ENCODE measurements at places on chromosomes 12 and 14.

DNA sequence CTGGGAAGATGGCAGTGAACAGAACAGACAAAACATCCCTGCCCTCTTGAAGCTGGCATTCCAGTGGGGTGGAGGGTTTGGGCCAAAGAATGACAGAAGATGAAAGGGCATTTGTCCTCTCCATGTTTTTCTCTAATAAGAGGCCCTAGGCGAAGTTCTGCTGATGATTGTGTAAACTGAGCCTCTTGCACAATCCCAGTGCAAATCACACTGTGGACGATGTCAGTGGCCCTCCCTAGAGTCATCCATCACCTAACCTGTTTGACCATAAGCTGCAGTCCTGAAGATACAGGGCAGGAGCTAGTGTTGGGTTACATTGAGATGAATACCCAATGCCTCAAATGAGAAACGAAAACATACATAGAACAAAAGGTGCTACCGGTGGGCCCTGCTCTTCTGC lies 622.4 kb upstream of the TBX3 start:
- no peak for DNase-seq

- no peak for DNase-seq
Measured at GRCh38 chr12:10249690-10250455, 37.2 kb downstream of the GABARAPL1 start.

DNA sequence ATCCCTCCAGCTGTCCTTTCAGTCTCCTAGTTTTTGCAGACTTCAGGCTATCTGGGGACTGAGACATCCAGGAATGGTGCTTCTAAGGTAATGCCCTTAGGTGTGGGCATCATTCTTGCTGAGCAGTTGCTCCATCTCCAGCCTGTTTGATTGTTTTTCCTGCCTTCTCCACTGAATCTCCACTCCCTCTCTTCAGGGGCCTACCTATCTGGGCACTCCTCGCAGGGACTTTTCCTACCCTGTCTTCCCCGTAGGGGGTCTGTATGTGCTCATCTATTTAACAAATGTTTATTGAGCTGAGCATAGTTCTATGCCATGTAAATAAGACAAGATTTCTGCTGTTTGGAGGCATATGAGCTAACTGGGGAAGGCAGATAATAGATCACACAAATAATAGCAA lies 2.5 kb downstream of the FITM1 start:
- DNase-seq = no peak

- DNase-seq = no peak
Measured at GRCh38 chr14:89110110-89110509, 285.7 kb downstream of the TTC8 start.

DNA sequence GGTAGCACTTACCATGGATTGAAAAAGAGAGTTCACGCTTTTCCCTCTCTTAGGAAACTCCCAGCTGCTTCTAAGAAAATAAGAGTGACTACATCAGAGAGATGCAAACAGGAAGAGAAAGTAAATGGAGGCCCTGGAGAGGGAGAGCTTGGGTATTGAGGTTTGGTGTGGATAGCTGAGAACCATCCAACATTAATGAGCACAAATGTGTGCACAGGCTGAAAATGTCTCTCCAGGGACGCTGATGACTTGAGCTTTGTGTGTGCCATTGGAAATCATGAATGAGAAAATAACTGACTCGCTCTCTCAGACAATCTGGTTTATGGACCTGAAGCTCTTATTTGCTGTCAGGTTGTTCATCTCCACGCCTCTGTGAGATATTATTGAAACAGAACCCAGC lies 318.8 kb downstream of the NRXN3 start:
- DNase-seq = no peak

DNA sequence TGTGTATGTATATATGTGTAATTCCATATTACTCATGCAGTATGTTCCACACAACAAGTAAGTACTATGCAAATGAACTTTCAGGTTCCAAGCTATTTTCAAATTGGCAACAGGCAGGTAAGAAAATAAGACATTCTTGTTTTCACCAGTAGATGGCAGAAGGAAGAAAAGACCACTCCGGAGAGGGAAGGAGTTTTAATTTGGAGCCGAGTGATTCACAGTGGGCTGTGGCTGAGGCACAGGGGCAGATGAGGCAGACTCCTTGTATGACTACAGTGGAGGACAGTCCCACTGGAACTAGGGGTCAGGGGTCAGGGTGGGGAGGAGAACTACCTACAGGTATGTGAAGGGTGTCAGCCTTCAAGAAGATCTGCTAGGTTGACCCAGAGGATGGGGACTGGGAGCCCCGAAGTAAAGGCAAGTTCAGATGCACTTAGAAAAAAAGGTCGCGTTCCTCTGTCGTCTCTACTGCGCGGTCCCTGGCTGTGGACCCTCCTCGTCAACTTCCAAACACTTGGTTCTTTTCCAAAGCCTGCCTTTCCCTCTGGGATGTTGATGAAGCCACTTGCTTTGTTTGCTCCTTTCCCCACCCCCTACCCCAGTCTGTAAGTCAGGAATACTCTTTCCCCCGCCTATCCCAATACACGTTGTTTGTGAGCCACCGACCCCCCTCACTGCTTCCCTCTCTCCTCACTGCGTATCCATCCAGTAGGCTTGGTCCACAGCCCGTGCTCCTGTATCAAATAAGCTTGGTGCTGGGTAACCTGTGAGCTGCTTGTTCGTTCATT lies 24.1 kb downstream of the DDX47 start:
- peak; percentile 56 for DNase-seq

DNA sequence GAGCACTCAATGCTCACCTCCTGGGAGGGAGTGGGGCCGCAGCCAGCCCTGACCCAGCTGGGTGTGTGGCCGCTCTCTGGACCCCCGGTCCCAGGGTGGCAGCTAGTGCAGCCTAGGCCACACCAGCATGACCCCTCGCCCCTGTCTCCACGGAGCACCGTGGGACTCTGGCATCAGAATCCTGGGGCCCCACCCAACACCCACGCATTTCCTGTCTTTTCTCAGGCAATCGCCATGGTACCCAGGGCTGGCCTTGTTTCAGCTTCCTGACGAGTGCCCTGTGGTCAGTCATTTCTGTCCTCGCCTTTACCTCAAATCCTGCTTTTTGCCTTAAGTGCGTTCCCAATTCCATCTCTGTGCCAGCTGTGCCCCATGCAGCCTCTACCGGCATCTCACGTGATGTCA lies 15.9 kb downstream of the PACS2 start:
- no peak for DNase-seq

GRCh38 chr12:19140381-19141236 lies 11.1 kb downstream of the PLEKHA5 start:
- no peak for DNase-seq

DNA sequence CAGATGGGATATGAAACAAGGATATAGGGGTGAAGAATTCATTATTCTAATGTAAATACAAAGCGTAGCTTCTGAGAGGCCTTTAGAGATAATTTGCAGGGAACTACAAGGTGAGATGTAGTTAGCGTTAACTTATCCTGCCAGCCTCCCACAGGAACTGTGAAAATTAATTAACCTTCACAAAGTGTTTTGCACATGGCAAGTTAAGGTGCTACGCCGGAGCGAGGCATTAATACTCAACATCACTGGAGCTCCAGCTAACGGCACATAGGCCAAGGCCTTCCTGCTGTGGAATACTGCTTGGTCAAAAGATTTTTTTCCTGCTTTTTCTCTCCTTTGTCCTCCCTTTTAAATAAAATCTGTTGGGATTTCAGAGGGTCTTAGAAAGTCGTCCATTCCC lies 86.5 kb downstream of the CRACR2A start:
- no peak for DNase-seq

GRCh38 chr12:107396991-107397390 lies 288.6 kb upstream of the PWP1 start:
- DNase-seq = no peak

- DNase-seq = no peak
Measured at GRCh38 chr12:69064734-69065443, 131.9 kb upstream of the CPM start.

- DNase-seq = no peak
Measured at GRCh38 chr14:88128816-88129215, 123.9 kb downstream of the GPR65 start.

DNA sequence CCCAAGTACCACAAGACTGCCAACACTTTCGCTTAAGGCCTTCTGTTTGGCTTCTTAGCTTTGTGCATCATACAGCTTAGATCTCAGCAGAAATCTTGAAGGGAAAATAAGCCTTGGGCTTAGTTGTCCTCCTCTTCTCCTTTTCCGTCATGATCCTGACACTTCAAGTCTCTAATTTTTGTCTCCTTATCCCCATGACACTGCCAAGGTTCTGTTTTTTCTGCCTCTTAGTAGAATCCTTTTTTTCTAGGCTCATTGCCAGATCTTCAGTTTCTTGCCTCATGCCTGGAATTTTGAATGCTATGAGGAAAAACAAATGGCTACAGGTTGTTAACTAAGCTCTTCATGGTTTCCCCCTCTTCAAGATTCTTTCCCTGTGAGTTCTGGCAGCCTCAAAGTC lies 450.4 kb downstream of the LRFN5 start:
- DNase-seq = no peak

GRCh38 chr14:100213956-100214769 lies 24.8 kb upstream of the YY1 start:
- DNase-seq = peak; percentile 91

- no peak for DNase-seq
Measured at GRCh38 chr12:53483225-53483978, 15.9 kb downstream of the MAP3K12 start.

DNA sequence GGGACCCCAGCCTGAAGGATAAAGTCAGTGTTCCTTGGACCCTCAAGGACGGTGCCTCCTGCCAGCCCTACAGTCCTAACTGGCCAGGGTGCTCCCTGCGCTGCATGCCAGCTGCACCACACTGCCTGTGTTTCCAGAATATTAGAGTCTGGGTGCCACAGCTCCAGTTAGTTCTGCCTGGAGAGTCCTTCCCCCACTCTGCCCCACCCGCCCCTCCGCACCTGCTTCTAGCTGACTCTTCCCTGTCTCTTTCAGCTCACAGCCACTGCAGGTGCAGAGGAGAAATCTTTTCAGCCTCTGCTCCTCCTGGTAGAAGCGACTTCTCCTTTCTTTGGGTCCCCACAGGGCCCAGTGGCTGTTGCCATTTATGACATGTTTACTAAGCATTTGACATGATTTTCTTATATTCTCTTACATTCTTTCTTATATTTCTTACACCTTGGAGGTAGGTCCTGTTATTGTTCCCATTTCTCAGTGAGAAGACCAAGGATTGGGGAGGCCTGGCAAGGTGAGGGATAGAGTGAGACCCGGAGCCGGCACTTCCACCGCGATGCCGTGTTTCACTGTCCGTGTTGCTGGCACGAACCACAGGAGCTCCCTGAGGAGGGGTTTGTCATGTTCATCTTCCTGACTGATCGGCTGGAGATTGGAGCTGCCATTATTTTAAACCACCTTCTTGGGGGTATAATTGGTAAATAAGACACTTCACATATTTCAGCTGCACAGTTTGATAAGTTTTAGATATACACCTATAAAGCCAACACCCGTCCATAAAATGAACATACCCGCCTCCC lies 29.4 kb downstream of the SYNE3 start:
- DNase-seq = no peak

DNA sequence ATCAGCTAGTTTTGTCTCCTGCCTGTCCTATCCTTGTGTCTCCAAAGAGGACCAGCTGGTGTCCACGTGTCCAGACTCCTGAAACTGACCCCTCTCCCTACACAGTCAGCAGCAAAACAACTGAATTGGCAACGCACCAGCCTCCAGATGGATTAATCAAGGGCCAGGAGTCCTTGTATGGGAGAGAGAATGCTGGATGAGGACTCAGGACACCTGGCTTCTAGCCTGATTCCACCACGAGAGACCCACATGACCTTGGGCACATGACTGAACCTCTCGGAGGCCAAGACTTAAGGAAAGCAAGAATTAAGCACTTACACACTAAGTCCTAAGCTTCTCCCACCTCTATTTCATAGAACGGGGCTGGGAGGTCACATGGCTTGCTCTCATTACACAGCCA lies 60.4 kb upstream of the CMKLR1 start:
- no peak for DNase-seq

DNA sequence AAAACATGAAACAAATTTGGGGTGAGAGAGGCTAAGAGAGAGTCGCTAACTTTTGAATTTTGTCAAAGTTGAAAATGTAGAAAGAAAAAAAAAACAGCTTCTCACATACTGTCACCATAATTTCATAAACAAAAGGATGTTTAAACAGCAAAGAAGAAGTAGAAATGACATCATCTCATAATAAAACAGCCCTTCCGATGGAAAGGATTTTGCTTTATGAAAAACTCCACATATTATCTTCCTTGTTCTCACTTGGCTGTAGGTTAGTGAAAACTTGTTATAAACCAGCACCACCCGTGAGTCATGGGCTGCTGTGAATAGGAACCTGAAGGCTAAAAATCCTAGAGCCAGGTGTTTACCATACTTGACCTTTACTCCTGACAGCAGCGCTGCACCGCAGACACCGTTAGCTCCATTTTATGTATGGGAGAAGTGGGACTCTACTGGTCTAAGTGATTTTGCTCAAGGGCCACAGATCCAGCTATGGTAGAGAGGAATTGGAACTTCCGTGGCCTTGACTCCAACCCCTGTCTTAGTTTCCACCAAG lies 63.0 kb upstream of the VRK1 start:
- DNase-seq = no peak

DNA sequence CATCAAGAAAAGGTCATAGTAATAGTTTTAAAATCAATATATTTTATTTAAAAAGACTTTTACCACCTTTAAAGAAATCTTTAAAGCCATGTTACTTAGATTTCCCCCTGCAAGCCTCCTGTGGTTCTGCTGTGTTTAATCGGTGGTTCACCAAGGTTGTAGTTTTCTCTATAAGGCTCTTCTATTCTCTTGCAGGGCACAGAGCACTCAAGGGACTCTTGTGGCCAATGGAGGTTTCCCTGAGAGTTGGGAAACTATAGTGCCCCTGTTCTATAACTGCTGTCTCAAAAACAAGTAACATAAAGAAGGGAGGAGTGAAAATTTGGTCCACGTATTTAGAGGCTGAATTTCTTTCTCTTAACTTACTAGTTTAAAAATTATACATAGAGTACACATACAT lies 25.0 kb downstream of the DACT1 start:
- no peak for DNase-seq

- no peak for DNase-seq
Measured at GRCh38 chr14:94176808-94177207, 2.7 kb downstream of the PPP4R4 start.

DNA sequence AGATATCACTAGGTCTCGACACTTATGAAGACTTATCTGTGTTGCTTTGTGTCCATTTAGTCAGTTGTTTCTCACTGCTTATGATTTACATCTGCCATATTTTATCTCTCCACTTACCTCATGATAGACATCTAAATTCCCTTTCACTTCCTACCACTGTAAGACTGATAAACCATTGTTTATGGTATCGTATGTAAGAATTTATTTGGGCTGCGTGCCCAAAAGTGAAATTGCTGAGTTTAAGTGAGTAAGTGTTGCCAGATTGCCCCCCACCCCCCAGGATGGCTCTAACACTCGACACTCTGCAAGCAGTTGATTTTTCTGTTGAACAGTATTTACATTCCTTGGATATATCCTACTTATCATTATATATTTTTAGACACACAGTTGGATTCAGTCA lies 69.9 kb upstream of the MON2 start:
- DNase-seq = no peak

DNA sequence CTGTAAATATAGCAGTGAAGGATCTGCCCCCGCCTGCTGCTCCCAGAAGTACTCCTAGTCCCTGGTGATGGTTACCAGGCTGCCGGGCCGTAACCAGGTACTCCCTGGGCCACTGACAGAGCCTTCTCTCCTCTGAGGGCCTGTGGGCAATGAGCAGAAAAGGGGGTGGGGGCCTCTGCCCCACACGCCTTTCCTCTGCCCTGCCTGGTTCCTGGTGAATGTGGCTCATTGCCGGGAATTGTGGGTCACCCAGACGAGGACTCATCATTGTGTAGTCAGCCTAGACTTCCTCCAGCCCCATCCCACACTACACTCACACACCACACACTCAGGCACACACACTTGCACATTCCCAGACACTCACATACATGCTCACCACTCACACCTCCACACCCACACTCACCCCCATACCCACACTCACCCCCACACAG lies 35.7 kb upstream of the ACTN1 start:
- no peak for DNase-seq
